ENCODE measurements at places on chromosomes 4 and X. TPM values are rescaled to one million over a fixed set of nuclear protein-coding genes. Genes with fewer than 3 reads are reported as not detected.

GRCh38 chr4:181189751-181190150 lies 1053.5 kb upstream of the TENM3 start:
- no peak overlapping the region for H3K4me3 ChIP-seq
- no peaks in the 10 kb centered on the region for H3K27me3 ChIP-seq
- DNase-seq, result no peak
- H3K36me3 ChIP-seq, result no peaks in the 10 kb centered on the region
- H3K4me1 ChIP-seq, result peaks cover 8% of the 10 kb centered on the region

DNA sequence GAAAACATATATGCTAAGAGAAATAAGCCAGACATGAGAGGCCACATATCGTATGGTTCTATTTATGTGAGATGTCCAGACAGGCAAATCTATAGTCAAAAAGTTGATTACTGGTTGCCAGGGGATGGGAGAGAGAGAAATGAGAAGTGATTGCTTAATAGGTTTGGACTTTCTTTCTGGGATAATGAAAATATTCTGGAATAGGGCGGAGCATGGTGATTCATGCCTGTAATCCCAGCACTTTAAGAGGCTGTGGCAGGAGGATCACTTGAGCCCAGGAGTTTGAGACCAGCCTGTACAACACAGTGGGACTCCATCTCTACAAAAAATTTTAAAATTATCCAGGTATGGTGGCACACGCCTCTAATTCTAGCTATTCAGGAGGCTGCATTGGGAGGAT lies 22.4 kb downstream of the RBM47 start:
- H3K27ac ChIP-seq, result no peak overlapping the region
- H3K4me3 ChIP-seq, result no peak overlapping the region
- no peaks in the 10 kb centered on the region for H3K36me3 ChIP-seq
- H3K27me3 ChIP-seq, result no peaks in the 10 kb centered on the region

- H3K4me1 ChIP-seq, result peaks cover 15% of the 10 kb centered on the region
- DNase-seq, result peak; percentile 51
These were observed 151.2 kb upstream of the SLC4A4 start for GRCh38 chr4:71187404-71188155.

- DNase-seq, result no peak
- no peak overlapping the region for H3K4me3 ChIP-seq
- no peak overlapping the region for H3K27ac ChIP-seq
- no peaks in the 10 kb centered on the region for H3K36me3 ChIP-seq
These were observed 261.2 kb upstream of the ANKRD50 start for GRCh38 chr4:124973716-124974115.

- peaks cover 10% of the 10 kb centered on the region for H3K4me1 ChIP-seq
These were observed 369.2 kb upstream of the NOCT start for GRCh38 chr4:138646383-138646782.

DNA sequence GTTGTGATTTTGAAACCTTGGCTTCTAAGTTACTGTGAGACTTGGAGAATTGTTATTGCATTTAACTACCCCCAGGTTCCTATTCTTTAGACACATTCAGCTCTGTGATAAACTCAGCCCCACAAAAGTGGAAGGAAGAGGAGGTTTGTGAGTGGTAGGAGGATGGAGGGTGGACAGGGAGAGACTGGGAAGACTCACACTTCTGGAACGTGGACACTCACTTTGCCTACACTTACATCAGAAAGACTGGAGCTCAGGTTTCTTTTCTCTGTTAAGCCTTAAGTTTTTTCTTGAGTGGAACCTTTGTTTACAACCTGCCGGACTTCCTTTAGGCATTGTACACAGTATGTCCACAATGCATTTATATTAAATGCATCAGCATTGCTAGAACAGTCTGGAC lies 99.0 kb downstream of the AREG start:
- DNase-seq, result peak; percentile 78
- no peaks in the 10 kb centered on the region for H3K36me3 ChIP-seq
- no peak overlapping the region for H3K27ac ChIP-seq

GRCh38 chr4:8537041-8537461 lies 43.1 kb upstream of the GPR78 start:
- no peak overlapping the region for H3K4me3 ChIP-seq
- H3K36me3 ChIP-seq, result no peaks in the 10 kb centered on the region
- peaks cover 14% of the 10 kb centered on the region for H3K4me1 ChIP-seq
- no peak overlapping the region for H3K27ac ChIP-seq
- peak; percentile 79 for DNase-seq

DNA sequence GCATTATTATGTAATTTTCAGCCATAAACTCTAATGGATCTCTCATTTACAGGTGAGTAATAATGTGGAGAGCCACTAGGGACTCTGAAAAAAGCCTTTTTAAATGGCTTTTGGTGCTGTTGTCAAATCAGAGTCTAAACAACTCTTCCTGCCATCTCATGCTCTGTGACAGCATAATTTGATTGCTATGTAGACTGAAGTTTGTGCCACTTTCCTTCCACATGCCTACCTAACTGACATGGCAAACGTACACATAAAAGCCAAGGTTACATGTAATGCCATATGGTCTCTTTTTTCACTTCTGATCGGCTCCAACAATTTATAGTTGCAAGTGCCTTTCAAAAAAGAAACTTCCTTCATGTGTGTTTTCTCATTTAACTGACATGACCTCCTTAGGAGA lies 94.3 kb downstream of the SH2D1A start:
- no peak for DNase-seq
- H3K4me1 ChIP-seq, result no peaks in the 10 kb centered on the region
- H3K27ac ChIP-seq, result no peak overlapping the region
- H3K4me3 ChIP-seq, result no peak overlapping the region

Gene RAB41
- not detected for total RNA-seq

Gene POU4F2
- total RNA-seq, result not detected

- H3K27ac ChIP-seq, result peak overlapping the region; percentile 65
- DNase-seq, result peak; percentile 88
- no peaks in the 10 kb centered on the region for H3K36me3 ChIP-seq
These were observed 88.3 kb downstream of the ZNF718 start for GRCh38 chr4:212438-213188.

Gene MTMR8
- total RNA-seq, result 0.89 TPM

DNA sequence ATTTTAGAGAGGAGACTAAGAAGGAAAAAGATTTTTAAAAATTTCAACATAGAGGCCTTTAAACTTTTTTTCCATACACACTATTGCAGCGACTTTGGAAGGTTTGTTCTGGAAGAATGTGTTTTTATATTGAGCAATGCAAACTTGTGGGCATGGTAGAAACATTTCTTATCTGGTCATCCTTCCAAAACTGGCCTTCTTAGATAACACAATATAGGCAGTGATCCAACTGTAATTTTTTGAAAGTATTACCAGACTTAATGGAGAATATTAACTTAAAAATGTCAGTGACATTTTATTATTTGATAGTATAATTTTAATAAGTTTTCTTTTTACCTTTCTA lies 25.6 kb downstream of the FHDC1 start:
- H3K4me3 ChIP-seq, result no peak overlapping the region
- no peaks in the 10 kb centered on the region for H3K36me3 ChIP-seq
- H3K4me1 ChIP-seq, result peaks cover 3% of the 10 kb centered on the region

GRCh38 chr4:174318829-174319764 lies 35.4 kb downstream of the CEP44 start:
- H3K27me3 ChIP-seq, result no peaks in the 10 kb centered on the region
- DNase-seq, result peak; percentile 22
- H3K36me3 ChIP-seq, result no peaks in the 10 kb centered on the region
- peaks cover 4% of the 10 kb centered on the region for H3K4me1 ChIP-seq

DNA sequence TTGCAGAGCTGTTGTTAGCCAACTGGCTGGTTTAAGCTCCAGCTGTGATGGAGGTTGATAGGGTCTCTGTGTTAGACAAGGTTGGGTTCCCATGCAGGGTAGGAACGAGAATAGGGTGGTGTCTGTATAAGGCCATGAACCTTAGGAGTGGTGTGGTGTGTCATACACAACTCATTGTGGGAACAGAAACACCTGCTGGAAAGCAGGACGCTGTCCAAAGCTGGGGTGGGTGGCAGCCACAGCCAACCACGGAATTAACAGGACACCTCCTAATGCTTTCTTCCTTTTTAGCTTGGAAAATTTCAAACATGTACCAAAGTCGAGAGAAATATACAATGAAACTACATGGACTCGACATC lies 94.4 kb downstream of the ARHGAP10 start:
- no peak overlapping the region for H3K4me3 ChIP-seq
- H3K27ac ChIP-seq, result no peak overlapping the region
- no peaks in the 10 kb centered on the region for H3K36me3 ChIP-seq
- H3K4me1 ChIP-seq, result peaks cover 33% of the 10 kb centered on the region

Gene ANXA10
- total RNA-seq, result not detected

Gene GPR119
- not detected for total RNA-seq

Gene TSPAN6
- 49.7 TPM for total RNA-seq

- no peak for DNase-seq
- no peak overlapping the region for H3K27ac ChIP-seq
- H3K4me1 ChIP-seq, result no peaks in the 10 kb centered on the region
- H3K27me3 ChIP-seq, result no peaks in the 10 kb centered on the region
These were observed 592.4 kb downstream of the ACTRT1 start for GRCh38 chrX:127459790-127460189.

DNA sequence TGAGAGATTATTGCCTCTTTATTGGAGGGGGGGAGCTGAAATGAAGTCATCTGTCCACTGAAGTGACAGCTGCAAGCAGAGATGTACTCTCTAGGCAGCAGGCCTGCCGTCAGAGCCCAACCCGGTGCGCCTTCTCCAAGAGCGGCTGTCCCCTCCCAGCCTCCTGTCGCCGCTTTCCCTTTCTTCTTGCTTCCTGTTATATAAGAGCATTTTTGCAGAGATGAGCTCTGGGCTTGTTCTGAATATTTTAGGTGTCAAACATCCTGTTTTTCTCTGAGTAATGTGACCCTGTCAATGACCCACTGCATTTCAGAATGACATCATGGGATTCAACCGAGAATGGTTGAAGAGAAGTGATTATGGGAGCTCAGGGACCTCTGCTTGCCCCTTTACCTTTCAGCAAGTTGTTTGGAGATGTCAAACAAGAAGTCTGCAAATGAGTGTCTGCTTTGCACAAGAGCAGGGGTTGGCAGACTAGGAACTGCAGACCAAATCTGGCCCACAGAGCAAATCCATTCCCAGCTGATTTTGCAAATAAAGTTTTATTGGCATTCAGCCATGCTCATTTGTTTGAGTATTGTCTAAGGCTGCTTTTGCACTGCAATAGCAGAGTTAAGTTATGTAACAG lies 79.9 kb downstream of the SLC9A6 start:
- H3K27ac ChIP-seq, result peak overlapping the region; percentile 40
- DNase-seq, result peak; percentile 57
- no peak overlapping the region for H3K4me3 ChIP-seq
- peaks cover 15% of the 10 kb centered on the region for H3K4me1 ChIP-seq

GRCh38 chr4:184955116-184955515 lies 63.2 kb upstream of the HELT start:
- H3K27me3 ChIP-seq, result no peaks in the 10 kb centered on the region
- no peaks in the 10 kb centered on the region for H3K36me3 ChIP-seq
- H3K4me3 ChIP-seq, result no peak overlapping the region
- H3K4me1 ChIP-seq, result no peaks in the 10 kb centered on the region
- DNase-seq, result no peak
- H3K27ac ChIP-seq, result no peak overlapping the region

DNA sequence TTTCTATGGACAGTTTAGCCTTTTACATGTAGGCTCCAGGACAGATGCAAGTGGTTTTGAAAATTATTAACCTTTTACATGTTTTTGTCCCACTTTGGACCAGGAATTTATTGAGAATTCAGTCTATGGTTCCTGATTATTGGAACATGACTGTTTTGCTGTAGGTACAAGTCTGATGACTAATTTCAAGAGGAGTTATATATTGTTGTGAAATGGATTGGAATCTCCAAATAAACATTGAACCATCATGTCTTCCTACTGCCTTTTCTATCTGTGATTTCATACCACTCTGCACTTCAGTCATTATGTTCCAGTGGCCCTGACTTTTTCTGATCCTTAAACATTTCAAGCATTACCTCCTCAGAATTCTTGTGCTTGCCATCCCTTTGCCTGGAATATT lies 35.9 kb downstream of the TBC1D19 start:
- H3K27ac ChIP-seq, result no peak overlapping the region
- no peaks in the 10 kb centered on the region for H3K4me1 ChIP-seq
- no peak overlapping the region for H3K4me3 ChIP-seq
- DNase-seq, result peak; percentile 36
- H3K36me3 ChIP-seq, result peaks cover 3% of the 10 kb centered on the region

Gene SLC6A8
- 57.9 TPM for total RNA-seq

DNA sequence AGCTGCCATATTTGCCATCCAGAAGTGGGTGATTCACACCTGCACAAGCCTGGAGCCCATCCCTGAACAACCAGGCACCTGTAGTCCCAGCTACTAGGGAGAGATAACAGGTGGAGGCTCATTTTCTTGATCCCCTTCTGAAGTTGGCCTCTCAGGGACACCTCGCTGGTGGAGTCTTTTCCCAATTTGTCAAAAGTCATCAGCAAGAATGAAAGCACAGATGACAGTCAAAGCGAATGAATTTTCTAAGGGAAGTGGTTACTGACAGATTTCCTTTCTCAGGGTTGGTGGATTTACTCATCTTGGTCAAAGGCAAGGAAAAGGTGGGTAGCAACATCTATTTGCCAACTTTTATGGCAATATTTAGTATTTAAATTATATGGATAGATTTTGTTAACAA lies 36.5 kb downstream of the FGFBP1 start:
- no peaks in the 10 kb centered on the region for H3K27me3 ChIP-seq
- no peaks in the 10 kb centered on the region for H3K36me3 ChIP-seq
- H3K27ac ChIP-seq, result no peak overlapping the region
- H3K4me1 ChIP-seq, result no peaks in the 10 kb centered on the region
- no peak for DNase-seq

DNA sequence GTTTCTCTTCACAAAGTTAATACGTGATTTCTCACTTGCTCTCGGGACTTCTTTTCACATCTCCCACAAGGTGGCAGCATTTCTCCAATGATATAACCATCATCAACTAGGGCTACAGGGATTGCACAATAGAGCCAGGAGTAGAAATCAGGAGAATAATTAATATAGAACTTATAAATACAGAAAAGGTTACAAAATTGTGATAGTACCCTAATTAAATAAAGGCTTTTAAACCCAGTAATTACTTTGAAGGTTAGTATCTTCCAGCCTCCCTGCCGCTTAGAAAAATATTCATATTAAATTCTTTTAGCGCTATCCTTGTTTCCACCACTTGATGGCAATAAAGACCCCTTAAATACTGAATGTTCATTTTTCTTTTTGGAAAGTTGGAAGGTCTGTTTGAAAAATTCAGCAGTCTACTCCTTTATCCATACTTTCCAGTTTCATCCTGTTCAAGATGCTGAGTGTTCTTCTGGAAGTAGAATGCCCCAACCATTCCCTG lies 65.8 kb downstream of the RASGEF1B start:
- no peak overlapping the region for H3K27ac ChIP-seq
- DNase-seq, result peak; percentile 45
- no peak overlapping the region for H3K4me3 ChIP-seq
- H3K27me3 ChIP-seq, result peaks cover 6% of the 10 kb centered on the region

- no peaks in the 10 kb centered on the region for H3K36me3 ChIP-seq
- H3K4me1 ChIP-seq, result no peaks in the 10 kb centered on the region
- no peak overlapping the region for H3K27ac ChIP-seq
- H3K27me3 ChIP-seq, result no peaks in the 10 kb centered on the region
- no peak overlapping the region for H3K4me3 ChIP-seq
- DNase-seq, result no peak
These were observed 144.7 kb downstream of the COX18 start for GRCh38 chr4:72924814-72925213.

Gene ALB
- total RNA-seq, result 0.75 TPM

- DNase-seq, result no peak
- no peak overlapping the region for H3K27ac ChIP-seq
- no peaks in the 10 kb centered on the region for H3K4me1 ChIP-seq
- H3K36me3 ChIP-seq, result no peaks in the 10 kb centered on the region
These were observed 586.9 kb downstream of the TMA16 start for GRCh38 chr4:164081371-164081770.
